Natural killer cell treated with Interleukin-12 subunit alpha and Interleukin-12 subunit beta and Interleukin-15 and Interleukin-18, amount 100 ng/mL, for 72 hours (primary cell): ENCODE measurements at places on chromosomes 7 and 10.

DNA sequence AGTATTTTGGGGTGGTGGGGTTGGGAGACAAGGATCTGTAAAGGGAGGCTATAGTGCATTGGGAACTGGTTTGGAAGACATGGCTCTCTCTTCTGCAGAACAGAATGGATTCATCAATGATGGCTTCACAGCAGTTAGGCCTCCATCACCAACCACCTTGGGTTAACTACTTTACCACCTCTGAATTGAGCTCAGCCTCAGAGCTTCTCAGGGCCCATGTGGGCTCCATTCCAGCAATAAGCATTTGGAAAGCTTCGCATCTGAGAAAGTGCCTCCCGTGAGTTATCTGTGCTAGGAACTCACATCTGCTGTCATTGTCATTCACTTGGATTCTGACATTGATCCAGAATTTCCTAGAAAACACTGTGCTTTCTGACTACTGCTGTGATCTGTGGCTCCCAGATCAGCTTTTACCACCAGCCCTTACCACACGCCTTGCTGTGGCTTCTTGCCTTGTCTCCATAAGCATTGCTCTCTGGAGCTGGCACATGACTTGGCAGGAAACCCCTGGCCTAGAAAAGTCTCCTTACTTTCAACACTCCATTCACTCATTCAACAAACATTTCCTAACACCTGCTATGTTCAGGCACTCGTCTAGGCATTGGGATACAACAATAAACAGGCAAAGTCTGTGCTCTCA is 70.7 kb upstream of the ADO start:
- DNase-seq = peak; percentile 65

GRCh38 chr10:30542001-30542894 is 87.3 kb downstream of the LYZL2 start:
- no peak for DNase-seq

DNA sequence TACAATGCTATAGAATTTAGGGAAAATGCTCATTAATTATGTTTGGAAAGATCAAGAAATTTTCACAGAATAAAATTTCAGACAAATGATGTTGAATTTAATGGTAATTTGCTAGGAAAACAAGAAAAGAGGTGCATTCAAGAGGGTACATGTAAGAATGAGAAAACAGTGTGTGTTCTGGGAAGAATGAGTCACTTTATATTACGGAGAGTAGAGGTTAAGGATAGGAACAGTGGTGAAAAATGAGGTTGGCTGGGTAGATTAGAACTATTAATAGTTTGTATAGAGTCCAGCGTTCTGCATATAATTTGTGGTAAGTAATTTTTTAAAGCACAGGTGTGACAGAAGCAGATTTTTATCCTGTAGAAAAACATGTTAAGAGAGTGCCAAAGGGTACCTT is 336.7 kb upstream of the MBL2 start:
- DNase-seq = no peak

- DNase-seq = no peak
Measured at GRCh38 chr10:131875501-131875900, 25.3 kb upstream of the PPP2R2D start.

DNA sequence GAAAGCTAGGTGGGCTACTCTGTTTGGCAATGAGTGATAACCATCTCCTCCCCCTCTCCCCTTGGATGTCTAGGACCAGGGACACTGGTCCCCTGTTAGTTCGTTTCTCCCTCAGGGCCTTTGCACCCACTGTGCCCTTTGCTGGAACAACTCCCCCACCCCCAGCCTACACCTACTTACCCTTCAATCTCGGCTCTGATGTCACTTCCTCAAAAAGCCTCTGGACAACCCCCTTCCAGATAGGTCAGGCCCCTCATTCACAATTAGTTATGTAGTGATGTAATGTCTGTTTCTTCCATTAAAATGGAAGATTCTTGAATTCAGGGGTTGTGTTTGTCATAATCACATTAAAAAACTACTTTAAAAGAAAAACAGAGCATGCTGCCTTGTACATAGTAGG is 152.9 kb downstream of the SNX10 start:
- DNase-seq = no peak

- no peak for DNase-seq
Measured at GRCh38 chr7:36306722-36307121, 82.9 kb upstream of the ANLN start.

GRCh38 chr7:137816696-137817320 is 30.0 kb downstream of the DGKI start:
- no peak for DNase-seq

DNA sequence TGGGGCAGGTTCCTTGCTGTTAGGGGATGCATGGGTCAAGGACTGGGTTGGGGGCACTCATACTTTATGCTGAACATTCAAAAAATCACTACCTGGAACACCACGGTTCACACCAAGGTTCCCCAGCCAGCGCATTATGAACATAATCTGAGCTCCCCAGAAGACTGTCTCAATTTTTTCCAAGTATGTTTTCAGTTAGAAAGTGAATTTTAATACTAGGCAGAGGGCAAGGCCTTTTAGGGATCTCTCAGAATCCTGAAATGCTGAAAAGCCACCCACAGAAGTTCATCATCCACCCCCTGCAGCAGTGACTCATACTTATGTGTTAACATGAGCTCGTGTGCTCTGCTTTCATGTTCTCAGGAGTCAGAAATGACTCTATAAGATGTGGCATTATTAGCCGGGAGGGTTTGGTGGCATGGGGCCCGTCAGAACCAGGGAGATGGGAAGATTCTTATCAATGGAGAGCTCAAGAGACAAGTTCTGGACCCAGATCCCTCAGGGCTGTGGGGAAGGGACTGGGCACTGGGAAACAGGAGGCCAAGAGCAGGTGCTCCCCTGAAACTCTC is 185.2 kb upstream of the ITGB1 start:
- DNase-seq = no peak

- no peak for DNase-seq
Measured at GRCh38 chr10:95229724-95230627, 35.9 kb downstream of the ACSM6 start.

GRCh38 chr10:124461642-124462347 is at the start of gene LHPP:
Gene LHPP, plus strand, starts transcription at chr10:124461823. Its CDS starts 40 bp downstream, at chr10:124461863.
- DNase-seq = peak; percentile 92

- no peak for DNase-seq
Measured at GRCh38 chr7:75985009-75985517, 9.3 kb downstream of the TMEM120A start.

GRCh38 chr7:151853896-151854719 is 22.8 kb downstream of the PRKAG2 start:
- DNase-seq = peak; percentile 50

DNA sequence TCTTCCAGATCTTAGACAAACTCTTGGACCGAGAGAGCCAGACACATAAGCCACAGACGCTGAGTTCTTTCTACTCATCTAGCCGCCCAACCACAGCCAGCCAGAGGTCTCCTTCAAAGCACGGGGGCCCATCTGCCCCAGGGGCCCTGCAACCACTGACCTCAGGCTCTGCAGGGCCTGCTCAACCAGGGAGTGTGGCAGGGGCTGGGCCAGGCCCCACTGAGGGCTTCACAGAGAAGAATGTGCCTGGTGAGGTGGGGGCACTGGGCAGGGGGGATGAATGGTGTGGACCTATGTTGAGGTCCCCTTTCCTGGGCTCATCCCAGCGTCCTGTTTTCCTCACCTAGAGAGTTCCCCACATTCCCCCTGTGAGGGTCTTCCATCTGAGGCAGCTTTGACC is 11.4 kb downstream of the ZSWIM8 start:
- peak; percentile 44 for DNase-seq

DNA sequence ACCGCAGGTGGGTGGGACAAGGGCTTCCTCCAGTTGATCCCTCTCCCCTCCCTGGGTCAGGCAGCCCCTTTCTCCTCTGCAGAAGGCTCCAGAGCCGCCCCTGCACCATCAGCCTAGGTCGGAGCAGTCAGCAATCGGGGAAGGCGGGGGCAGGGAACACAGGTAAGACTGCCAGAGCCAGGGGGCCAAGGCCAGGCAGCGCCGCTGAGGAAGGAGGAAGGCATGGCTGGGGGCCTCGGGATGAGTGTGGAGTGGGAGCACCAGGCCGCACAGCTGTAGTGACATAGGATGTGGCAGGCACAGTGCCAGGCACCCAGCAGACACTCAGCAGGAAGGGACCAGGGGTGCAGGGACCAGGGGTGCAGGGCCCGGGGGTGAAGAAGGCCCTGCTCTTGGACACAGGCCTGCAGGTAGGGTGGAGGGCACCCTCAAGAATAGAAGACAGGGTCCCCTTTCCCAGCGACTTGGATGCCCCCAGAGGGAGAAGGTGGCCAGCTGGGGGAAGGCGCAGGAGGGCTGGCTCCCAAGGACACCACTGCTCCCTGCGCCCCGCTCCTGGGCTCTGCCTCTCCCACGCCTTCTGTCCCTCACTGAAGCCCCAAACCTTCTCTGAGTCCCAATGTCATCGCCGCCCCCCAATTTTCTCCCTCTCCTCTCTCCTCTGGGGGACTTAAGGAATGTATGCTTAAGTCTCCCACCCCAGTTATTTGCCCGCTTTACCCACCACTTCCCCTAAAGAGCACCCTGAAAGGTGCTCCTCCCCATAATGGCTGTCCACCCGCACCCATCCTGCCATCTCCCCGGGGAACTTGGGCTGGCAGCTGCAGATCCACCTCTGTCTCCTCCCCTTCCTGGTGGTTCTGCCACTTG is 38.5 kb downstream of the CAMK2B start:
- no peak for DNase-seq

DNA sequence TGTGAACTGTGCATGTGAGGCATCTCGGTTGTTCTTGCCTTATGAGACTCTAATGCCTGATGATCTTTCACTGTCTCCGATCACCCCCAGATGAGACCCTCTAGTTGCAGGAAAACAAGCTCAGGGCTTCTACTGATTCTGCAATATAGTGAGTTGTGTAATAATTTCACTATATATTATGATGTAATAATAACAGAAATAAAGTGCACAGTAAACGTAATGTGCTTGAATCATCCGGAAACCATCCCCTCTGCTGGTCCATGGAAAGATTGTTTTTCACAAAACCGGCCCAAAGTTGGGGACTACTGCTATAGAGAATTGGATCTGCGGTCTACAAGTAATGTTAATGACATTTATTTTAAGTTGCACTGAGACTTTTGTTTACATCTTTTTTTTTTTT is 126.7 kb downstream of the TPST1 start:
- DNase-seq = no peak

- DNase-seq = no peak
Measured at GRCh38 chr7:16916738-16917137, 35.0 kb upstream of the AGR3 start.

GRCh38 chr10:93921338-93921737 is 27.6 kb downstream of the SLC35G1 start:
- DNase-seq = no peak
